ENCODE measurements at places on chromosomes 6 and 20.

GRCh38 chr6:44735630-44735963 lies 348.1 kb downstream of the CDC5L start:
- peak; percentile 42 for DNase-seq

DNA sequence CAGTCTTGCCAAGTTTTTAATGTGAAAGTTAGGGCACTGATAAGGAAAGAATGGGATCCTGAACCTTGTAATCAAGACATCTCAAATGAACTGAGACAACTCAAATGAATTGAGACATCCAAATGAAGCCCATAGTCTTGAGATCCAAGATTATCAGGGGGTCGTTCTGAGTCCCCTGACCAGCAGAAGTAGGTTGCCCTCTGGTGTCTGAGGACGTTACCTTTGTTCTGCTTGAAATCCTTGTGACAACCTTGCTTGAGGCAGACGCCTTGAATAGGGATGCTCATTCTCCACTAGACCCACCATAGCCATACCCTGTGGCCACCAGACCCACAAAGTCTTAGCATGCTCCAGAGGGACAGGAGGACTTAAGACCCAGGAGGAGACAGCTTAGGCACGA lies 37.7 kb downstream of the ZBTB9 start:
- no peak for DNase-seq

- DNase-seq, result no peak
Measured at GRCh38 chr6:145252737-145253136, 482.6 kb downstream of the EPM2A start.

DNA sequence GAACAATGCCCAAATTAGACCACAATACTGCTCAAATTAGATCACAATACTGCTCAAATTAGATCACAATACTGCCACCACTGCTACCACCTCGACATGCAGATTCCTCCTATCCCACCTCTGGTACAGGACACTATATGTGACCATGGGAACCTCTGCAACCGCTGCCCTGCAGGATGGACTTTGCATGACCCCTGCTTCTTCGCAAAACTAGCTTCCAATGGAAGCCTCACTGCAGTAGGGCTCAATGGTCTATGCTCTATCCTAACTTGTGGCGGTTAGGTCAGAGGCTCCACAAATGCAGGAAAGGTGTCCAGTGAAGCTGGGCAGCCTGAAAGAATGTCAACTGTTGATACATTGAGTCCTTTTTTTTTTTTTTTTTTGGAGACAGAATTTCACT lies 7.8 kb upstream of the TXNDC5 start:
- DNase-seq, result no peak

Measured in IMR-90 (cell line).